ENCODE measurements at places on chromosomes 7 and 10.

DNA sequence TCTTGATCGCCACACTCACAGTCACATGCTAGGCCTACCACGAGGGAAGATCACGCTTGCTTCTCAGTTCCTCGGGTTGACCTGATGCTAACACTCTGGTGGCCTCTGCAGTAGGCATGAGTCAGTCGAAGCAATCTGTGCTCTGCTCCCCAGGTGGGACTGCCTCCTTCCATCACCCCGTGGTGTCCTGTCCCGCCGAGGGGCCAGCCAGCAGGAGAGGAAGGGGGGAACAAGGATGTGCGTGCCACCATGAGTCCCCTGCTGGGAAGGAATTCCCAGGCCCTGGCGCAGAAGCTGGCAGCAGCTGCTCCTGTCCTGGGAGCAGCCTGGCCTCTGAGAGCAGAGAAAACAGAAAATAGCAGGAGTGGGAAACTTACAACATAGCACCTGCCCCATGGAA, 695.0 kb upstream of the NRP1 start:
- no peak for DNase-seq

DNA sequence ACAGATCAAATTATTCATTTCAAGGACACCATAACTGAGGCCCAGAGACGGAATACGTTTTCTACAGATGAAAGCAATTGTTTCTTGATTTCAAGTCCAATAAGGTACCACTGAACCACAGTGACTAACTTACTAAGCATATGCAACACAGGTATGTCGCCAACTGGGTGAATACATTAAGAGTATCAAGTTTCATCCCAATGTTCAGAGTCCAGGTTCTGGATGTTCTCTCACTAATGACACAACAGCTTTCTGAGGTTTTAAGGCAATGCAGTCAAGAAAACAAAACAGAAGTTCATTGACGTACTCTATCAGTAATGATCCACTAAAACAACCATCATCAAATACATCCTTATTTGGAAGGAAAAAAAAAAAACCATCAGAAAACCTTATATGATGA, 35.8 kb downstream of the NSUN6 start:
- DNase-seq: peak; percentile 62

DNA sequence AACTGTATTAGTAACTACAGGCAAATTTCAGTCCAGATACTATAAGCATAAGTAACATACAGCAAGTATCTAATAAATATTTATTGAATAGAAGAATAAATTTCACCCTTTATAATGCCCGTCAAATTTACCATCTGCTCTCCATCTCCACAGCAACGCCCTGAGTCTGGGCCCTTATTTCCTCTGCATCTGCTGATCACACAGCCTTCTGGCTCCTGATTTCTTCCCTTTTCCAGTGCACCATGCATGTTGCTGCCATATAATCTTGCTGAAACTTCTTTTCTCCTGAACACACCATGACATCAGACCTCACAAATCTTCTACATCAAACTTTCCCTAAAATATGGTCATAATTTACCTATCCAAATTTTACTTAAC, 15.4 kb downstream of the HYCC1 start:
- DNase-seq: no peak

GRCh38 chr7:131674131-131674530, 117.7 kb upstream of the PODXL start:
- DNase-seq: no peak

- DNase-seq: peak; percentile 49
Measured at GRCh38 chr7:134016223-134016941, 110.8 kb upstream of the LRGUK start.

GRCh38 chr7:23788843-23789242, 78.8 kb downstream of the STK31 start:
- no peak for DNase-seq

DNA sequence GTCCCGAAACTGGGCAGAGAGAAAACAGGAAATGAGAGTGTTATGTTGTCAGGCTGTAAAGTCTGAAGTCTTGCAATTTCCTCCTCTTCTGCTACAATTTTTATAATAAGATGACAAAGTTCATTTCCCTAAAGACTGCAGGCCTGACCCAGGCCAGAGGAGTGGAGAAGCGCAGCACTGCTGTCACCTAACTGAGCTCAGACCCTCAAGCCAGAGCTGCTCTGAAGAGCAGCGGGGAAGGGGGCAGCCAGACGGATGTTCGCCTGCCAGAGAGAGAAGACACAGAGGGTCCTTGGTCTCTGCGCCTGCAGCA, 12.6 kb upstream of the AOAH start:
- DNase-seq: no peak

- no peak for DNase-seq
Measured at GRCh38 chr10:95792874-95793285, 36.9 kb downstream of the ENTPD1 start.

GRCh38 chr7:70082099-70082611, 483.9 kb downstream of the AUTS2 start:
- no peak for DNase-seq

DNA sequence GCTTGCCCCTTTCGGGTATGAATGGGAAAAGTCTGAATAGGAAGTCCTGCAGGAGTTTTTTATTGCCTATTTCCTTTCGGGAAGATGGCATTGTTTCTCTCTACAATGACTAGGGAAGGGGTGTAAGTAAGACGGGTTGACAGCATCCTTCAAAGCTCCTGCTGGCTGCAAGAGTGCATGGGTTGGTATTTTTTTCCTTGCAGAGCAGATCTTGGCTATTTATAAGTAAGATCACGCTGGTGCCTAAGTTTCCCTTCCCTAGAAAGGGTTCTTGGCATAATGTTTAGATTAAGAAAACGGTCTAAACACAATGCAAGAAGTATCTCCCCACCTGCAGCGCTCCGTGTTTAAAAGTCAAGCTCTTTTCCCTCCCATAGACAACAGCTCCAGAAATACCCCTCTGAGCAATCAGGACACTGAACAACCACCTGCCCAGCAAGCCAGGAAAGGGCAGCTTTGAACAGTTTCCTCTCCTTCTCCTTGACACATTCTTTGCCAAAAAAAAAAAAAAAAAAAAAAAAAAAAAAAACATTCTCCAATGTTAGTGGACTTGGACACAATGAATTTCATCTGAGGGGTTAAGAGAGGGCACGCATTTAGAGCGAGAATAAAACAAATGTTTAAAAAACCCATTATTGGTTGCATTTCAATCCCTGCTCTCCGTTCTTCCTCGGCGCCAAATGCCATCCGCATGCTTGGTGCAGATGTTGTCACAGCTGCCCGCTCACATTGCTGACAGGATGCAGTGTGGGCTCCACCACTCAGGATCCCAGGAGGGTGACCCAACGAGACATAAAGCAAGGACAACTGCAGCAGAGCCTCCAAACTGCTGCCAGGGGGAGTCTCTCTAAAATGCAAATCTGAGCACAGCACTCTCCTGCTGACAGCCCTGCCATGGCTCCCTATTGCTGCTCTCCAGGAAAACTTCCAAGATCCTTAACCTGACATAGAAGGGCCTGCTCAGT, 427.4 kb upstream of the MGMT start:
- no peak for DNase-seq

DNA sequence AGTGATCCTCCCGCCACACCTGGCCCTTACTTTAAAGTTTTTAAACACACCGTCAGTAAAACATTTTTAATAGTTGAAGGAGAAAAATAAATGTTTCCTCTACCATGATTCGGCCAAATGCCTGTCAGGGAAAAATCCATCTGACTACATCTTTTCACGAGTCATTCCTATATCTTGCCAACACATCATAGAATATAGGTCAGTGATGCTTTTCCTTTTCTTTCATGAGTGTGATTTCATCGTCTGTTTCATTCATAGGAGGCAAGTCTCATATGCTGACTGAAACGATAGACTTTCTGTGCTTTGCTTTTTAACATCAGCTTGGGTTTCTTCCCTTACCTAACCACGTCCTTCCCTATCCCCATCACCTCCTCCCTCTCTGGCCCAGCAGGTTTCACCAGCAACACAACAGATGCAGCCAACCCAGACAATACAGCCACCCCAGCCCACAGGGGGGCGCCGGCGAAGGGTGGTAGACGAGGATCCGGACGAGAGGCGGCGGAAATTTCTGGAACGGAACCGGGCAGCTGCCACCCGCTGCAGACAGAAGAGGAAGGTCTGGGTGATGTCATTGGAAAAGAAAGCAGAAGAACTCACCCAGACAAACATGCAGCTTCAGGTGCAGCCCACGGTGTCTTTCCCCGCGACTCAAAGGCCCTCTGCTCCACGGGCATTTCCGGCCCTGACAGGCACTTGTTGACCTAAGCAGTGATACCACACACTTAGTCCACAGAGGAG, 149.2 kb downstream of the TRIL start:
- peak; percentile 5 for DNase-seq

DNA sequence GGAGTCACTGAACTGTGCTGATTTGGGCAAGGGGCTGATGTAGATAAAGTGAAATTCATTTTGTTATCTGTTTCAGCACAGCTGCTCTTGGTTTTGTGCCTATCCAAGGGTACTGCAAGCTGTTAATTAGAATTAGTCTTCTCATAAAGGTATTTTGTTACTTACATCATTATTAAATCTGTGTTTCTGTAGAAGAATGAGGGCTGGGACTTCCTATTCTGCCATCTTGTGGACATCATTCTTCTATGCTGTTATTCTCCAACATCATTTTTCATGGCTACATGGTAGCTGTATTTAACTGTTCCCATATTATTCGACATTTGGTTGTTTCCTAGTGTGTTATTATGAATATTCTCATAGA, 76.2 kb upstream of the CCDC71L start:
- DNase-seq: peak; percentile 53

DNA sequence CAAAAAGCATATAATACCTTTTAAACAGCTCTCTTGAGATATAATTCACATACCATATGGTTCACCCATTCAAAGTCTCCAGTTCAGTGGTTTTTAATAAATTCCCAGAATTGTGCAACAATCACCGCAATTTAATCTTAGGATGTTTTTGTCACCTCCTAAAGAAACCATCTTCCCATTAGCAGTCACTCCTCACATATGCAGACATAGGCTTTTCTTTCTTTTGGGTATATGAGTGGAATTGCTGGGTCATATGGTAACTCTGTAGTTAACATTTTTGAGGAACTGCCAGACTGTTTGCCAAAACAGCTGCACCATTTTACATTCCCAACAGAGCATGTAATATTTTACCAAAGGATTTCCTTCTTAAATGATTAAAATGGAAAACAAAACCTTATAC, 57.0 kb downstream of the CC2D2B start:
- no peak for DNase-seq

GRCh38 chr10:78260141-78260540, 226.5 kb downstream of the RPS24 start:
- no peak for DNase-seq

DNA sequence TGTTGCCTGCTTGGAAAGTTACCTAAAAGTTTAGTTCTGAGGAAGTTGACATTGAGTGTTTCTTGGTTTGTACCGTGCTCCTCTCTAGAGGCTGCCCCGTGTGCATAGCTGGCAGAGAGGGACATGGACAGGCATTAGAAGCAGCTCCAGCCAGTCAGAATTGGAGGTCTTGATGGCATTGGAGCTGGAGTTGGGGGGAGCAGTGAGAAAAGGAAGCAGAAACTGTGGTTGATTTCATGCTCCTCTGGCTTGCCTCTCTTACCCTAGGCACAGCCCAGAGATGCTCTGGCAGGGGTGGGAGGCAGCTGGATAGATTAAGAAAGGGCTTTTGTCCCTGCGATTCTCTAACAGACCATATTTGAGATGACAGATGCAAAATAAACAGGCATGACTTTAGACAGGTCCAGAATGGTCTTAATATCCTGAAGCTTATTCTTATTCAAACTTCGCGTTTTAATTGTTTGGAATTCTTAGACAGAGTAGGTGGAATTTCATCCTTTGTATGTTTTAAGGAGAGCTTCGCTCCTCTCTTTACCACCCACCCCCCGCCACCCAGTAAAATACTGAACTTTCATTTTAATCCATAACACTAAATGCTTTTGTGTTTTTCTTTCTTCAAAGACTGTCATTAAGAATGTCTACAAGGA, 73.5 kb upstream of the GLCCI1 start:
- DNase-seq: no peak

DNA sequence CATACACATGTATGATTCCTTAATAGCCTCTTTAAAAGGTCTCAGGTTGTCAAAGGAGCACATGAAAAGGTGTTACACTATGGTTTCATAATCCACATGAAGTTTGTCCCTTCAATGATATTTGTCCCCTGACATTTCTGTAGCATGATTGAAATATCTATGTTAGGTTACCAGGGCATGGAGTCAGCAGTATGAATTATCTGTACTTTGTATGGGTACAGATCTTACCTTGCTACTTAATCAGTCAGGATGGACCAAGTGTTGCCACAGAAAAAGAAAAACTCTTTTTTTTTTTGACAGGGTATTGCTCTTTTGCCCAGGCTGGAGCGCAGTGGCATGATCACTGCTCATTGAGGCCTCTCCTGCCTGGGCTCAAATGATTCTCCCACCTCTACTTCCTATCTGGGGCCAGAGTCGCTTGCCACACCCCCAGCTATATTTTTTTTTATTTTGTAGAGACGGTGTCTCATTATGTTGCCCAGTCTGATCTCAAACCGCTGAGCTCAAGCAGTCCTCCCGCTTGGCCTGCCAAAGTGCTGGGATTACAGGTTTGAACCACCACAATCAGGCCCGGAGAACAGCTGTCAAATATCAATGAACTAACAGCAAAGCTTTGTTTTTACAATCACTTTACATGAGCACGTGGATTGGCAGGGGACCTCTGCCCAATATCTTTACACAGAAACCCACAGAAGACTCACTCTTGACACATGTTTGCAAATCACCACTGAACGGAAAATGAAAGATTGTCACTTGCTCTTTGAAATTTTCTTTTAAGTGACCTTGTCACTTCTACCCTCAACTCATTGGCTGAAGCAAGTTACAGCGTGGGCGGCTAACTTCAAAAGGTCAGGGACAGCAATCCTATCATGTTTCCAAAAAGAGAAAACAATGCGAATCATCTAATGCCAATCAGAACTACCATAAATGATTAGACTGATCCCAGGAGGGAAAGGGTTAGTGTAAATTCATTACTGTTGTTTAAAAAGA, 140.2 kb downstream of the PRKG1 start:
- DNase-seq: no peak
